Stimulated activated CD4-positive, alpha-beta T cell treated with anti-CD3 and anti-CD28 coated beads, Interleukin-12 subunit alpha, Interleukin-12 subunit beta, amount 100 ng/mL, for 48 hours (primary cell): ENCODE measurements at places on chromosomes 6 and 20.

DNA sequence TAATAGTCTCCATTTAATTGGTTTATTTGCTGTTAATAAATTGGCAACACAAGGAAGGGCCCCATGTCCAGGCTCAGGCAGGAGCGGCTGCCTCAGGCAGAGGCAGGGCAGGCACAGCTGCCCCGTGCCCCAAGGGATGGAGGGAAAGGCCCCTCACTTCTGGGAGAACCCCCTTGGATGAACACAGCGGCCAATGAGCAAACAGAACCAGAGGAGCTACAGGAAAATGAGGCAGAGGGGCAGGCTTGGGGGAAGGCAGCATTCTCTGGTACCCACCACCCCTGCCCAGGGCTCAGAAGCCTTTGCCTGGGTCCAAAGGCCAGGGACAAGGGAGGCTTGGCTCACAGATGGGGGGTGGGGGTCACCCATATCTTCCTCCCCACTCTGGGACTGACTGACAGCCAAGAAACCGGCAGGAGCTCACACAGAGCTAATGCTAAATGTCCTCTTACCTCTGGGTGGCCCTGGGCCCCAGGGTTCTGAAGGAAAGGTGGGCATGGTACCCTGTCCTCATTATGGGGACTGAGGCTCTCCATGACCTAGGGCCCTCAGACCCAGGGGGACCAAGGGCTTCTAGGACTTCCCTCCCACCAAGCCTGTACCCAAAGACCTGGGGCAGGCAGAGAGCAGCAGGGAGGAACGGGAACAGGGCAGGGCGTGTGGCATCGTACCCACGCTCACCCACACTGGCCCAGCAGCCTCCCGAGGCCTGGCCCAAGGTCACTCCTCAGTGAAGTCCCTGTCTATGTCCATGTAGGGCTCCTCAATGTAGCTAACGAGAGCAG lies 47.0 kb downstream of the MYH7B start:
- DNase-seq: no peak

DNA sequence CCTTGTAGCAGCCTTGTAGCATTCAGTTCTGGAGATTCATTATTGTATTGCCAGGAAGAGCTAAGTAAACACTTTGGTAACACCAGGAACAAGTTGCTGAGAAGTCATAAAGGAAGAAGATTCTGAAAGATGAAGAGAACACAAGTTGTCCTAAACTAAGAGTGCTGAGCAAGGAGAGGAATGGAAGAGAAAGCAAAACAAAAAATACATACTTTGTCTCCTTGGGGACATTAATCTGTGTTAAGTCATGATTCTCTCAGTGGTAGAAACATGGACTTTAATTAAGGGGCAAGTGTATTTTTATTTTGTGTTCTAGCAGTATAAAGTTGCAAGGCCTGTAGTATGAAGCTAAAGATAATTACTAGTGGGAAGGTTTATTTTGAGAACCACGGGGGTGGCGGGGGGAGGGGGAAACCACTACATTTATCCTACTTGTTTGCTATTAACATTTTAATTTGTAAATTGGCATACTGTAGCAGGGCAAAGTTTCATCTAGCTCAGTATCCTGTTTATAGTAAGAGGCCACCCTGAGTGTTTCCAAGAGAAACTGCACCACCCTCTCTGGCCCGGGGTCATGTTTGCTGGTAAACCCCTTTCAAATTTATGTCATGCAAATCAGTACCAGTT lies 463.0 kb downstream of the CDKAL1 start:
- no peak for DNase-seq

DNA sequence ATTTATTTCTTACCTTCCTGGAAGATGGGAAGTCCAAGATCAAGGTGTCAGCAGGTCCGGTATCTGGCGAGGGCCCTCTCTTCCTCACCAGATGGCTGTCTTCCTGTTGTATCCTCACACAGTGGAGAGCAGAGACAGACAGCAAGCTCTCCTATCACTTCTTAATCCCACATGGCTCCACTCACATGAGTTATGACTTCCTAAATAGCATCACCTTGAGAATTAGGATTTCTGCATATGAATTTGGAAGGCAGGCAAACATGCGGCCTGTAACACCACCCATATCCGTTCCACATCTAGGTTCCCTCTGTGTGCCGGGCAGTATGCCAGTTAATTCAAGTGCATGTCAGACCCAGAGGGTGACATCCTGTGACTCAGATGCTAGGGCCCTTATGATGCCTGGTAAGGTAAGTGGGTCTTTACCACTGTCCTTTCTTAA lies 2.1 kb downstream of the RAET1E start:
- DNase-seq: peak; percentile 9

DNA sequence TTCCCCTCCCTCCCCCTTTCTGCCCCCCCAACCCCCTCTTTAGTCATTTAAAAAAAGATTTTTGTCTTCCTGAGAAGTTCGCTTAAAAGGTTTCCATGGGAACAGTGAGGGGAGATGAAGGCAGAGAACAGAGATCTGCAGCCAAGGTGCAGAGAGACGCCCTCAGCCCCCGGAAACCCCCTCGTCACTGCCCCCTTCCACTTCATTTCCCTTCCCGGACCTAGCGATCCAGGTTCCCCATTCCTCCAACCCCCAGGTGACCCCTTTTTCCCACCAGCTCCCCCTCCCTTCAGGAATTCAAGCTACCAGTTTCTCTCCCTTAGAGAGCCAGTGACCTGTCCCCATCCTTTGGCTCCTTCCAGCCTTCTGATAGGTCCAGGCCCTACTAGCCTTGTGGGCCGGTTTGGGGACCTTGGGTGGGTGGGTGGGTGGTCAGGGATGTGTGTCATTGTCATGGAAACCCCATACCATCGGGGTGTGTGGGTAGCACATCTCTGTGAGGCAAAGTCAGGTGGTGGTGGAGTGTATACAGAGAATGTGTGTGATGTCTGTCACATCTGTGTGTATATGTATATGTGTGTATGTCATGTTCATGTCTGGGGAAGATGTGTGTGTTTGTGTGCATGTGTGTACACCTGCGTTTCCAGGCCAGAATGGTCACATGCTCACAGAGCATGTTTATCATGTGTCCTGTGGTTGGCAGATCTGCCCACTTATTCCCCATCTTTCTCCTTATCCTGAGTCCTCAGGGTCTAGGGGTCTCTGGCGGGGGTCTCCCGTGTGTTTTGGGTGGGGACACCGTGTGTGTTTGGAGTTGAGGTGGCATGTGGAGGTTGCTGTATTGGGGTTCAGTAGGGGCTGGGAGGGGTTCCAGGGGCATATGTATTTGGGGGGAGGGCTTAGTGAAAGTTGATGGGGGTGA lies 7.0 kb downstream of the SYNGAP1 start:
- no peak for DNase-seq

- no peak for DNase-seq
These were observed 194.4 kb downstream of the FOXA2 start for GRCh38 chr20:22389836-22390542.

- DNase-seq: no peak
These were observed 7.0 kb downstream of the KCNB1 start for GRCh38 chr20:49475292-49476015.

- DNase-seq: no peak
These were observed 110.4 kb downstream of the MYB start for GRCh38 chr6:135291288-135292076.

GRCh38 chr6:108711071-108711470 lies 137.2 kb upstream of the ARMC2 start:
- no peak for DNase-seq

DNA sequence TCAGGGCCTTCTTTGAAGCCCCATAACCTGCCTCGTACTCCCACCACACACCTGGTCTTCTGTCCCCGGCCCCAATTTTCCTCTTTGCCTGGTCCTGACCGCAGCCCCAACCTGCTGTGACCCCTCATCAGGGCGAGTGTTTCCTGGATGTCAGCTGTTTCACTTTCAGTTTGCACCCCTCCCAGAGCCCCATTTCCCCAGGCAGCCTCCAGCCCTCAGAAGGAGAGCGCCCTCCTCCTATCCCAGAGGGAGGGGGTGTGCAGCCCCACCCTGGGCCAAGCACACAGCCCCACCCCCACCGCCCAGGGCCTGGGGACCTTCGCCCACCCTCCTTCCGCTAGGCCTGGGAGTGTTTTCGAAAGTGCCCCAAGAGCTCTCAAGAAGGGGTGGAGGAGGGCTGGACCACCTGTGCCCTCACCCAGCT lies 1.5 kb downstream of the BAK1 start:
- no peak for DNase-seq

DNA sequence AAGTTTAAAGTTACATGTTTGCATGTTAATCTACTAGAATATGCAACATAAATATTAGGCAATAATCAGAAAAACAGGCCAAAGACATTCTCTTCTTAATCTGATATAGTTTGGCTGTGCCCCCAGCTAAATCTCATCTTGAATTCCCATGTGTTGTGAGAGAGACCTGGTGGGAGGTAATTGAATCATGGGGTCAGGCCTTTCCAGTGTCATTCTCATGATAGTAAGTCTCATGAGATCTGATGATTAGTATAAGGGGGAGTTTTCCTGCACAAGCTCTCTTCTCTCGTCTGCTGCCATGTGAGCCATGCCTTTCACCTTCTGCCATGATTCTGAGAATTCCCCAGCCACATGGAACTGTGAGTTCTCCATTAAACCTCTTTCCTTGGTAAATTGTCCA lies 1241.7 kb upstream of the ADGRB3 start:
- no peak for DNase-seq

GRCh38 chr6:39876826-39877225 lies 57.4 kb downstream of the MOCS1 start:
- DNase-seq: no peak

- DNase-seq: no peak
These were observed 793 bp upstream of the HDAC2 start for GRCh38 chr6:113971741-113972140.

- DNase-seq: no peak
These were observed 135.1 kb downstream of the FAM83B start for GRCh38 chr6:54981647-54982046.

- DNase-seq: no peak
These were observed 80.2 kb upstream of the SLC2A12 start for GRCh38 chr6:134132494-134133141.

DNA sequence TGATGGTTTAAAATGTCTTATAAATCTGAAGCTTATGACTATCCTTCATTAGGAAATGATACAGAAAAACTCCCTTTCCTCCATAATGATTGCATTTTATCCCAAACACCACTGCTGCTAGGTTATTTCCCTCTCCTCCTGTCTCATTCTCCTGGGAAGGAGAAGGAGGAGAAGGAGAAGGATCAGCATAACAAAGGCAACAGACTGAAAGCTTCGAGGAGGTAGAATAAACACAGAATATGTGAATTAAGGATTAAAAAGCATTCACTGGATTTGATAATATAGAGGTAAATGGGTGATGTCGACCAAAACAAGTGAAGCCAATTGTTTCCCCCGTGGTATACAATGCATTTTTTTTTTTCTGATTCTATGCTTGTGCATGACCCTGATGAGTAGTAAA lies 82.0 kb downstream of the WASF1 start:
- no peak for DNase-seq

DNA sequence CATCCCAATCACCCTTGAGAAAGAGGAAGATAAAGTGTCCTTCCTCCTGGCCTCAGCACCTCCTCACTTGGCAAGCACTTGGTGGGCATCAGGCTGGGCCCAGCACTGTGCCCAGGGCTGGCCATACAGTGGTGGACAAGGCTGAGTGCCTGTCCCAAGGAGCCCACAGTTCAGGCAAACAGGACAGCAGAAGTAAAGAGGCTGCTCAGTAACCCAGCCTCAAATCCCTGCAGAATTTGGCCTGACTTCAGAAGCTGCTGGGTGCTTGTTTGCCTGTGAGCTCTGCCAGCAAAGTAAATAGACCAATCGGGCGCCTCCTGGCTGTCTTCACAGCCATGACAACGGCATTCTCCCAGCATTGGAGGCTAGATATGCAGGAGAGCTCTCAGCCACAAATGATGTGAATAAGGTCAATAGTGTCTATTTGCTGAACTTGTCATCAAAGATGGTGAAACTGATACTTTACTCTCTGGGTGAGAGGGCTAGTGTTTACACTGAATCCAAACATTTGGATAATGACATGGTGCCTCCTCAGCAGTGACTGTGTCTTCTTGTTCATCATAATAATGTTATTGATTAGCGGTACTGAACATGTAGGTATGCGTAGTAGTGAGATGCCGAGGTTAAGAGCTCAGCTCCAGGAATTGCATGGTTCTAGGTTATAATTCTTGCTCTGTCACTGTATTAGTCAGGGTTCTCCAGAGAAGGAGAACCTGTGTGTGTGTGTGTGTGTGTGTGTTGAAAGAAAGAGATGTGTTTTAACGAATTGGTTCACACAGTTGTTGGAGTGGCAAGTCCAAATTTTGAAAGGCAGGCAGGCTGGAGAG lies 36.9 kb upstream of the FANCE start:
- no peak for DNase-seq

DNA sequence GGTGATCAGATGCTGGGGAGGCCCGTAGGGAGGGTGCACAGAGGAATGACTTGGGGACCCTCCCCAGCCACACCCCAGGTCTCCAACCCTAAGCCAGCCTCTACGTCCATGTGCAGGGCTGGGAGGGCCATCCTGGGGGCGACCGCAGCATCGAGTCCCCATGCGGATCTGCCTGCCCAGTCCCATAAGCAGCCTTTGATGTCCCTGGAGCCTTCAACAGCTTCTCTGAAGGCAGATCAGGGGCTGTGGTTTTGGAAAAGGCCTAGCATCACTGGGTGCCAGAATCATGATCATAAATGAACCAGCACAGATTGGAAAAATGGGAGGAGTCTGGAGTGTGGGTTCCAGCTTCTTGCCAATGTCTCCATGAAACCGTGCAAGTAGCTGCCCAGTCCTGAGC lies 22.9 kb downstream of the TOX2 start:
- no peak for DNase-seq

DNA sequence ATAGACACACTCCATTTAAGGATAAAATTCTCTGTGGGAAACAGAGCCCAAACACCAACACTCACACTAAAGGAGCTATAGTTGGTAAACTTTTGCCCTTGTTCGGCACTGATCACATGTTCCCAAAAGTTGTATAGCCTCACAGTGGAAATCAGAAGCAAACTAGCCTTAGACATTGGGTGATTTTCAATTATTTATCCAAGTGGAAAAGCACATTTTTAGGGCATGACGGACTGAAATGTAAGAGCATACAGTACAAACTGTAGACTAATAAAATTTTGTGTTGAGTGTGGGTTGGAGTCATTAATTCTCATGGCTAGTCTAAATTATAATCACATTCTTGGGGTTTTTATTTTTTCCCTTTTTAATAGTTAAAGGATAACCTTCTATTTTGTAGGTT lies 202.4 kb downstream of the MOXD1 start:
- DNase-seq: no peak

GRCh38 chr6:29651413-29652197 lies 5.3 kb upstream of the MOG start:
- no peak for DNase-seq

GRCh38 chr6:111027219-111027618 lies 45.4 kb downstream of the RPF2 start:
- DNase-seq: no peak

GRCh38 chr6:291697-292505 lies at the start of gene DUSP22:
Gene DUSP22 (plus strand): TSS chr6:292487. CDS start chr6:292540, 53 bp downstream.
- peak; percentile 82 for DNase-seq

DNA sequence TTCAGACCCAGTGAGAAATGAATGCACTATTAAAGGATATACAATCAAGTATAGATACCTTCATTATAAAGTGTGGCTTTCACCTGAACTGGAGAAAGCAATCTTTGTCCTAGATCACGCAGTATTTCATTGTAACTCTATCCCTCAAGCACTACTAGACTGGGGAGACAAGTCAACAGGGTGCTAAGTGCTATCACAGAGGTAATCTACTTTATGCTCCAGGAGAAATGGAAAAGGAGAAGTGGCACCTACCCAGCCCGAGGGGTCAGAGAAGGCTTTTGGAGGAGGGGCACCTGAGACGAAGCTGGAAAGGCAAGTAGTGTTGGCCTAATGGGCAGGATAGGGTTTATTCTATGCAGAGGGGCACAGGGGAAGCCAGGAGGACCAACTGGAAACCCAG lies 17.1 kb downstream of the ZHX3 start:
- DNase-seq: no peak

- DNase-seq: no peak
These were observed 55.6 kb upstream of the FOXC1 start for GRCh38 chr6:1554141-1554475.
